ENCODE measurements at places on chromosomes 6 and 20.

GRCh38 chr6:17842014-17842776 lies 135.5 kb upstream of the NUP153 start:
- DNase-seq: no peak

DNA sequence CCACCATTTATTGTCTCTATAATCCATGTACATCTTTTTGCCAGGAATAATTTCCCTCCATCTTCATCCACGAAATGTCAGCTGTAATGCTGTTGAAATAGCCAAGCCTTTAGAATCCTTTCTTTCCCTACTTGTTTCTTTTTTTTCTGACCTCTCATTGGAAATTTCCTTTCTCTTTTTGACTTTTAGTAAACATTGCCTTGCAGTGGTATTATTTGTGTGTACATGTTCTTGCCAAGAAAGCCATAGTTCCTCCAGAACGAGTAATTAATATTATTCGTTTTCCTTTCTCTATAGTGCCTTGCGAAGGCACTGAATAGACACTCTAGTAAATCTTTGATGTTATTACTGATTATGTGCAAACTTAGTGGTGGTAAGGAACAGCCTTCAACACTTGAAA lies 282.2 kb downstream of the GJA1 start:
- DNase-seq: no peak

GRCh38 chr6:132259070-132259469 lies 142.2 kb downstream of the MOXD1 start:
- DNase-seq: peak; percentile 33

GRCh38 chr6:93549868-93550267 lies 130.5 kb upstream of the EPHA7 start:
- DNase-seq: no peak

- DNase-seq: no peak
These were observed 40.6 kb upstream of the SLC22A16 start for GRCh38 chr6:110517034-110517433.

- peak; percentile 20 for DNase-seq
These were observed 284.8 kb downstream of the PTPRK start for GRCh38 chr6:128235556-128235955.

DNA sequence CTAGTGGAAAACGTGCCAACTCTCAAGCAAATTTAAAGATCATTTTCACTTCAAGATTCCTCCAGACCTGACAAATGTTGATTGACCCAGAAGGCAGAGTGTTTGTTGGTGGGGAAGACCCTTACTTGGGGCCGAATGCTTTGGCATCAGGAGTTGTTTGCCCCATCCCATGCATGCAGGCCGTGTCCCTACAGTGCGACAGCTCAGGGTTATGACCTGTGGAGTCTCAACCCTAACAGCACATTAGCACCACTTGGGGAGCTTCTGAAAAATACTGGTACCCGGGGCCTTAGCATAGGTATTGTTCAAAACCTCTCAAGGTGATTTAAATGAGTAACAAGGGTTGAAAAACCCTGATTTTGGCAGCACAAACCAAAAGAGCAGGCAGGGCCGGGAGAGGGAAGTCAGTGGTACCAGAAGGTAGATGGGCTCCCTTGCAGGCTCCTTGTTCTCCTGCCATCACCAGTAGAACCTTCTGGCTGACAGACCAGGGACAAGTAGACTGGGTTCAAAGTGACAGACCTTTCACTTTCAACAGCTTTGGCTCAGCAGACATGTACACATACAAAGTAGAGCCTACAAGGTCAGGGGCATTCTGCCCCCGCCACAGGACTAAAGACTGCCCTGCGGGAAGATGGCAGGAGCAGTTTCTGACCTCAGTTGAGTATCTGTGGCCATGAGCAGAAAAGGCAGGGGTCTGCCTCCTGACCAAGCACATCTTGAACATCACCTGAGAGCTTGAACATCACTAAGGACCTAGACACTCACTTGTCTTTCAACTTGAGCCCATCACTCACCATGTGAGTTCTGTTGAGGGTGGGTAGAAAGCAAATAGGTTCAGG lies 39.6 kb downstream of the PLCG1 start:
- no peak for DNase-seq

DNA sequence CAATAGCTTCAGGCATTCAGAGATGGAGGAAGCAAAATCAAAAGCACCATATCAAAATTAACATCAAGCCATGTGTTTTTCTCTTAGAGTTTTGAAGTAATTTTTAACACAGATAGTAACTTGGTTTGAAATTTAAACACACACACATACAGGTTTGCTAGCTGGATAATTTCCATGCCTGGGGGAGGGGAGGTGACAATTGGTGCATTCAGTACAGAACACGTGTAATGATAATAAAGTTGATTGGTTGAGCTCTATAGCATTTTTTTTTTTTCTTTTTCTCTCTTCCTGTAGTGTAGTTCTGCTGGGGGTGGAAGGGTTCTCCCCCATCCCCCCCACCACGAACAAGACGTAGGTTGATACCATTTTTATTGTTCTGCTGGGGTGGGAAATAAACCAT lies 564.8 kb downstream of the LMBRD1 start:
- no peak for DNase-seq

GRCh38 chr6:35161776-35162607 lies 20.9 kb upstream of the TCP11 start:
- no peak for DNase-seq

DNA sequence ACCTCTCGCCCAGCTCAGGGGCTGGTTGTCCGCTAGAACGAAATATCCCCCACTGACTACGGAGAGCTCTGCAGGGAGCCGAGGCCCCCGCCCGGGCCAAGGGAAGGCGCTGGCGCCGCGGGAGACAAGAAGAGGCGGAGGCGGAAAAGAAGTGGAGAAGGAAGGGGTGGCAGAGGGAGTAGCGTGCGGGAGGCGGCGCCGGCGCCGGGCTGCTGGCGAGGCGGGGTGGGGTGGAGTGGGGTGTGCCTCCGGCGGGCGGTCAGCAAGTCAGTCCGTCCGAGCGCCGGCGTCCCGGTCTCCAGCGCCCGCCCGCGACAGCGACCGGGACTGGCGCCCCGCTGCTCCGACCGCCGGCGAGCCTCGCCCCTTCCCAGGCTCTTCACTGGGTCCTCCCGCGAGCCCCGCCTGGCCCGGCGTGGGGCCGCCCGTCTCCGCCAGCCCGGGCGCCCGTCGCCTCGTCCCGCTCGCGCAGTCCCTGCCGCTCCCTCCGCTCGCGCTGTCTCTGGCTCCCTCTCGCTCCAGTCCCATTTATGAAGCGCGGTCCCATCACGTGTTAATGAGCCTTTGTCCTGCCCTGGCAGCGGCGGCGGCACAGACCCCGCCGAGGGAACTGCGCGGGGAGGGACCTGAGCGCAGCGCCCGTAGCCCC lies at the start of gene CNR1:
CNR1 (minus strand) TSS at position 504 of the 649 bp plus-strand sequence. CDS start 21,073 bp downstream, outside the sequence.
- DNase-seq: peak; percentile 18

- DNase-seq: peak; percentile 95
These were observed 19.5 kb upstream of the MAP3K4 start for GRCh38 chr6:160972111-160972510.

DNA sequence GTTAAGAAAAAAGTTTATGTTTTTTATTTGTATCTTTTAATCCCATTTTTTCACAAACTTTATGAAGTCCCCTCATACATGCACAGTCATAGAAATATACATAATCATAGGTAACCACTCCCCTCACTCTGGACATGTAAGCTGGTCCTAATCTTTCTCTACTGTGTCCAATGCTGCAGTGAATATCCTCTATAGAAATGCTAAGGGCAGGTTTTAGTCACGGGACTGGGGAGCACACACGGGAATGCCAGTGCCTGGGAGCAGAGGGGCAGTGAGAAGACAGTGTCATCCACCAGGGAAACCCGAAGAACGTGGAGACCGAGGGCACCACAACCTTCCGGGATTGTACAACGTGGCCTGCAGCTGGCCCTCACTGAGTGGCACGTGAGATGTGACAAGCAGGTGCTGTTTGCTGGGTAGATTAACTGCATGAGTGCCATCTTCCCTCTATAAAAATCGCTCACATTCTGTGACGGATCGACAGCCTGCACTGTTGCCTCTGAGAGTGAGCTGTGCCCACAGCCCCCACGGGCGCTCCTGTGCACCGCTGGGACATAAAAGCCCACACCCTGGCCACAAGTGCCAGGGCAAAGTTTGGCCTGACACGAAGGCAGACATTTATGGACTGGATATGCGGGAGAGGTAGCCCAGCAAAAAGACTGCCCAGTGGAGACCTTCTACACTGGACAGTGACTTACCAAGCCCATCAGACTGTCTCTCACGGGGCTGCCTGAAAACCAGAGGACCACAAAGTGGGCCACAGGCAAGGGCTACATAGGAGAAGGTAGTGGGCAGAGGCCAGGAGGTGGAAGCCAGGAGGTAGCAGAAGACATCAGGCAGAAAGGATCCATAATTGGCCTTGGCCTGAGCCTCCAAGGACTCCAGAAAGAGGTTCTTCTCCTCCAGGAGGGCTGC lies 63.2 kb downstream of the FGD2 start:
- DNase-seq: no peak

DNA sequence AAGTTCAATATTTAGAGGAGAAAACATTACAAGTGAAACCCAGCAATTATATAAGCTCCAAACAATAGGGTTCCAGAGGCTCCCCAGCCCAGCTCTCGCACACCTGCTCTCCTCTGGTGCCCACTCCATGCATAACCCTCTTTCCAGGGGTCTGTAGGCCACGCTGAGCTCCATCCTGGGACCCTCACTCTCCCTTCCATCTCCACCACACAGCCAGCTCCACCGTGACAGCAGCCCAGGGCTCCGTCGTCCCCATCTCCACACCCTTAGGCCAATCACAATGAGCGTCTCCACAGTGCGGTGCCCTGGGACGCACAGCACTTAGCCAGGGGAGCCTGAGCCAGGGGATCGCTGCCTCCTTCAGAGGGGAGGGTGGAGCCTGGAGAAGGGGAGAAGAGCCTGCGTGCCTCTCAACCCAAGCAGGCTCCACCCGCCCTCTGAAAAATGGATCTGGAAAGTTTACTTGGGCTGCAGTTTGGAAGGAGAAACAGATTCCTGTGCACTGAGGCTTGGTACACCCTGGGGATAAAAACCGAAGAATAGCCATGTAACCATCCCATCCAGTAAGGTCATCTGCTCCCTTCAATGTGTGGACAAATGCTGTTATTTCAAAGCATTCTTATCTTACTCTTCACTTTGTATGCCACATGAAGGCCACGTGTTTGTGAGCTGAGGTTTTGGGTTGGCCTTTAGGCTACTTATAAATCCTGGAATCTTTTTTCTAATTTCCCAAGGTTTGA lies 72.4 kb upstream of the GGTLC1 start:
- no peak for DNase-seq

- no peak for DNase-seq
These were observed 575.2 kb upstream of the JAG1 start for GRCh38 chr20:11248687-11249638.

DNA sequence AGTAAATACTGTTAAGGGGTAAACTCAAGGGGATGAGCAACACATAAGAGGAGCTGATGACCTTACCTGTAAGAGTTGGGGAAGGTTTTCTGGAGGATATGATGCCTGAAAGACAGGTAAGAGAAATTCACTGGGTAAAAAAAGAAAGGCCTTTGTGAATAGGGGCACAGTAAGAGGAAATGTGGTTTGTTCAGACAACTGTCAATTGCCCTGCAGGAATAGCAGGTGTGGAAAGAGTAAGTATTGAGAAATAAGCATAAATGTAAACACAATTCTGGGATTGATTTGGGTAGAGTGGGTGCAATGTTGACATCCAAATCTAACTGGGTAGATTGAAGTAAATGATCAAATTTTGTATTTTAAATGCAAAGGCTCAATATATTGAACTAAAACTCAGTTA lies 670.0 kb downstream of the DHX35 start:
- no peak for DNase-seq

DNA sequence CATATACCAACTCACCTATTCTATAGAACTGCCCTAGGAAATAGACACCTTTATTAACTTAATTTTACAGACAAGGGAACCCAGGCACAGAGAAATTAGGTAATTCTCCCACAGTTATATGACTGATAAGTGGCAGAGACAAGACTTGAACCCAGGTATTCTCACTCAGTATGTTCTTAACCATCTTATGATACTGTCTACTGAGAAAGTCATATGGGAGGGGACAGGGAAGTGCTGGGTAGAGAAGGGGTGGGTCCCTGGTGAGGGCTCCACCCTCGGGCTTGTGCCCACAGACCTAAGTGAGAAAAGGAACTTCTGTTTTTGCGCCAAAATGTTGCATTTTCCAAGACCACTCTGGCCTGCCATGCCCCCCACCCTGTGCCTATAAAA lies 123.5 kb downstream of the RNF144B start:
- no peak for DNase-seq

GRCh38 chr20:55790178-55790577 lies 215.1 kb downstream of the CBLN4 start:
- no peak for DNase-seq

GRCh38 chr6:30747300-30747687 lies 2.9 kb upstream of the IER3 start:
- no peak for DNase-seq

- peak; percentile 52 for DNase-seq
These were observed 419.1 kb downstream of the CDC5L start for GRCh38 chr6:44806656-44807055.

DNA sequence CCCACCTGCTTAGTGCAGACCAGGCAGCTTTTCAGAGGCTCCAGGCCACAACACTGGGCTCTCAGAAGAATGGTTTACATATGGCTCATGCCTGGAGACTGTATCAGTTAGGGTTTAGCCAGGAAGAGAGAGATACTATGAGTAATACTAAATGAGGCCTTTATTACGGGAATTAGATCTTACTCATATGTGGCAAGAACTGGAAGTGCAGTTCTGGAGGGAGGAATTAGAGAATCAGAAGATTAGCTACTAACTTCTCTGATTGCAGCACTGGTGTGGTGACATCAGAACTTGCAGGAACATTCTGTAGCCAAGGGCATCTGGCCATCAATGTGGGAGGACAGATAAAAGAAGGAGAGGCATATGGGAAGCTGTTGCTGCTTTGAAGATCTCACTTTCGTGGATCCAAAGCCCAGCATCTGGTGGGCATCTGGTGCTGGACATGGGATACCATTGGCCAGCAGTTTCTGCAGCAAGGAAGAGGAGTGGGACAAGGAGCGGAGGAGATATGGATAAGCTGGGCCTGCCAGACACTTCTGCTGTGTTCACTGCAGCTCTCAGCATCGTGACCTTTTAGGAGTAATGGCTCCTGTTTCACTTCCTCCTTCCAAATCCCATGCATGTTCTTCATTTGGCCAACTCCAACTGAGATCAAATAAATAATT lies 248.5 kb downstream of the BTBD3 start:
- DNase-seq: peak; percentile 94

DNA sequence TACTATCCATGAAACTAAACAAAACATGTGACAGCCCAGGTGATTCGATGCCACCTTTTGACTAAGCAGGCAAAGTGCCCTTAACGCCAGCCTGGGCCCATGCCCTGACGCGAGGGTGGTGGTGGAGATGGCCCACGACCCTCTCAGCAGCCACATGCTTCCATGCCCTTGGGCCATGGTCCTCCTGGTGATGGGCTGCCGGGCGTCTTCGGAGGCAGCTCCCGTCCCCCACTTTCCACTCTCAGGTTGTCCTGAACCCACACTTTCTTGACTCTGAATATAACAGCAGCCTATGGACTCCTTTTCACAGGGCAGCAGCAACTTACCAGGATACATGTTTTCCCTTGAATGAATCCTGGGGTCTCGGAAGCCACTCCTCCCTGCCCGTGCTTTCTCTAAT lies 33.6 kb downstream of the TMEM242 start:
- DNase-seq: no peak

DNA sequence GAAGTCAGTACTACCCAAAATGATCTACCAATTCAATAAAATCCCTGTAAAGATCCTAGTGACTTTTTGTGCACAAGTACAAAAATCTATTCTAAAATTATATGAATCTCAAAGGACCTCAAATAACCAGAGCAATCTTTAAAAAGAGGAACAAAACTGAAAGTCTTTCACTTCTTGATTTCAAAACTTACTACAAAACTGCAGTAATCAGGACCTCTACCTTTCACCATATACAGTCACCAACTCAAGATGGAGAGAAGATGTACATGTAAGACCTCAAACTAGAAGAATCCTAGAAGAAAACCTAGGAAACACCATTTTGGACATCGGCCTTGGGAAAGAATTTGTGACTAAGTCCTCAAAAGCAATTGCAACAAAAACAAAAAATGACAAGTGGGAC lies 109.5 kb upstream of the CD93 start:
- DNase-seq: no peak
